Activated gamma-delta T cell (primary cell): ENCODE measurements at places on chromosomes 11 and 22.

DNA sequence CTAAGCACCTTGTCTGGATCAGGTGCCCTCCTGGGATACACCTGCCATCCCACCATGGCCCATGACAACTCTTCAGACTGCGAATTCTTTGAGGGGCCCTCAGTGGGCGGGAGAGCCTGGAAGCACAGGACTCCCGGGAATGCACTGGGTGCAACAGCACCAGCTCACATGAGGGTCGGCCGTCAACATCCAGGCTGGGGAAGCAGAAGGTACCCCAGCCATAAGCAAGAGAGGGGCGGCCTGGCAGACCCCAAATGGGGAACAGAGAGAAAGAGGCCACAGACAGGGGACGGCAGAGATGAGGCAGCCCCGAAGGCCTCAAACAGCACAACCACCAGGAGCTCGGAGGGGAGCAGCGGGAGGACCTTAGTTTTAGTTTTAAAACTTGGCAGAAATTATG lies 94.4 kb downstream of the PHF21B start:
- no peak for DNase-seq

- DNase-seq, result no peak
Observed at GRCh38 chr11:65212226-65212801, 30.6 kb downstream of the CAPN1 start.

DNA sequence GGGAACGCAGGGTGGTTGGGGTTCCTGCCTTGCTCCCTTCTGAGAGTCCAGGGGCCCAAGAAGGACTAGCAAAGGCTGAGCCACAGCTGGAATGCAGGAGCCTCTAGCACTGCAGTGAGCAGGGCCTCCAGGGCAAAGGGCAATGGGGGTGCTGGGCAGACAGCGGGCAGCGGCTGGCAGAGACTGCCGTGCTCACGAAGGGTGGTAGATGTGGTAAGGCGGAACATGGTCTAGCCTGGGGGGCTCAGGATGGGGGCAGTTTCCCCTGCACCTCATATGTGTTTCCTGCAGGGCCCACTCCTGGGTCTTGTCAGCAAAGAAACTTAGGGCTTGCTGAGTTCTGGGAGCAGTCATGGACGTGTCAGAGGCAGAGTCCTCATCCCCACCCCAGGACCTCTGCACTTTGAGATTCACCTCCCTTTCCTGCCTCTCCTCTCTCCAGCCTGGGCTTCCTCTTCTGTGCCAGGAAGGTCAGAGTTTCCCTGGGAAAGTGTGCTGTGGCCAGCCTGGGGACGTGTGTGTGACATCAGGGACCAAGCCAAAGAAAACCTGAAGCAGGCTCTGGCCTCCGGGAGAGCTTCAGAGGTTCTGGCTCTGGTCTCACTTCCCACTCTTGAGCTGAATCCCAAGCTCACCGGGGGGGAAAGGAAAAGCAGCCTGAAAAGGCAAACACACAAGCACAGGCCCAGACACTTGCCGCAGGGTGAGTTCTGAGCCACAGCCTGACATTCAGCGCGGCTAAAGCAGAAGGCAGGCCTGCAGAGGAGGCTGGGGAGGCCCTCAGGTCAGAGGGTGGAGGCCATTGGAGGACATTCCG lies 4.4 kb downstream of the MOGAT2 start:
- no peak for DNase-seq

DNA sequence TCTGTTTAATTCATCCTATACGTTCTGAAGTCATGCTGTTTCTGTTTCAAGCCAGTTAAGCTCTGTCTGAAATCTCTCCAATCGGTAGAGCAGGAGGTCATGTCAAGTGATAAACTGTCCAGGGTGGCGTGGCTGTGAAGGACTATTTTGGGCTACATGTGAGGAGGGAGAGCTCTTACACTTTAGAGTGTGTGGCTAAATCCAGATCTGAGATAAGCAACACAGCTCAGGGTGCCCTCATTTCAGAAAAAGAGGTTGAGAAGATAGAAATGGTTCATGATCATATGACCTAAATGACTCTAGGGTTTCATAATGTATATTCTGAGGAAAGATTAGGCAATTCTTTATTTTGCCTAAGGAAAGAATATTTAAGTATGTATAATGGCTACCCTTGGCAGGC lies 8.4 kb downstream of the BLID start:
- no peak for DNase-seq

- DNase-seq, result no peak
Observed at GRCh38 chr11:587978-588380, 11.7 kb downstream of the PHRF1 start.

DNA sequence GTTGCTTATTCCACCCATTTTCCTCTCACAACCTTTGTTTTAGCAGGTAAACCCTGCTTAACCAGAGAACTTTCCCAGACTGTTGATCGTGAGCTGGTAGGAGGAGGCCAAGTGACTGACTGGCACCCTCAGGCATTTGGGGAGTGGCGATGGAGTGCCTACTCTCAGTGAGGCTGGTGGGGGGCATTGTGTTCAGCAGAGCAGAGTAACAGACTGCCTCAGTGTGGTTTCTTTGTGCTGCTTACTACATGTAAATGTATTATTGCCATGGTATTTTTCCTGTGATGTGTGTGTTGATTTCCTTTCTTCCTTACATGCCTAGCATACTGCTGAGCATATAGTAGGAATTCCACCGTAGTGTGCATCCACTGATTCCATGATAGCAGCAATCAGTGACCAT lies 2.6 kb downstream of the MARK2 start:
- DNase-seq, result no peak

- DNase-seq, result no peak
Observed at GRCh38 chr22:43911351-43911750, 12.3 kb upstream of the PNPLA3 start.
